ENCODE measurements at places on chromosomes 6 and 20.

- DNase-seq: no peak
Observed at GRCh38 chr6:26220145-26220970, 133.1 kb downstream of the HFE start.

DNA sequence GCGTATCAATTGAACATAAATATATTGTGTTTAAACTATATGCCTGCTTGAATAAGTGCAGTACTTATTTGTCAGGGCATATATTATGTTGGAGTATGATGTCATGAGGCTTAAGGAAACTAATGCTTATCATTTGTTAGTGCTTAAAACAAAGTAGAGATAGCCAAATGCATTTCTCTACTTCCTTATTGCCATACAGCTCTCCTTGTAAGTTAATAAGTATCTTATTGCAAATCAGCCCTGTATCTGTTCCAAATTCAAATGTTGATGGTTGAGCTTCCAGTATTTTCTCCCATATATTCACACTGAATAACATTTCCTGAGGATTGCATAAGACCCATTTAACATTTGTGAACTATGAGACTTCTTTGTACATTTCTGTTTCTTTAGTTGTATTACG is 57.8 kb downstream of the CARMIL1 start:
- no peak for DNase-seq

GRCh38 chr6:44439270-44440045 is 52.0 kb downstream of the CDC5L start:
- DNase-seq: no peak

DNA sequence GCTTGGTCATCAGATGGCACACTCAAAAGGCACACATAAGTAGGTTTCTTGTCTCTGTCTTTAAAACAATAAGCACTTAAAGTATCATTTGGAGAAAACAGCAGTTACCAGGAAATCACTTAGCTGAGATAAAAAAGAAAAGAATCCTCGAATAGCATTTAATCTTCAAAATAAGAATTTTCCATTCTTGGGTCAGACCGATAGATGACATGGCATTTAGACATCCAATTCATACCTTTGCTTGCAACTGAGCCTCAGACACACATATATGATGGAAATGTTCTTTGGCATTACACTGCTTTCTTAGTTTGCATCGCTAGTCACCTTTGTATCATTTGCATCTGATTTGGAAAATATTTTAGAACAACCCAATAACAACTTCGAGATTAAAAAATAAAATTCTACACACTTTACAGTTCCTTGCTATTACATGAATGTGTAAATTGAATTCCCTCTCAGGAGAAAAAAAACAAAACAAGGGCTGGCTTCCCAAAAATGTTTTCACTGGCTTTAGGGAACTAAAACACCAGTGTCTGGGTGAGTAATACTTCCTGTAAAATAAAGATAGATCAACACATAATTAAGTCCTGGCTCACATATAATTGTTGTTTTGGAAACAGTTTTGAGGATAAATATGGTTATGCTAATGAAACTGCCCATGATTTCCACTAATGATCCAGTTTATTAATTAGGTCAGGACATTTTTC is 1.3 kb upstream of the RNF217 start:
- DNase-seq: no peak

GRCh38 chr20:11542645-11543044 is 375.0 kb upstream of the BTBD3 start:
- no peak for DNase-seq

DNA sequence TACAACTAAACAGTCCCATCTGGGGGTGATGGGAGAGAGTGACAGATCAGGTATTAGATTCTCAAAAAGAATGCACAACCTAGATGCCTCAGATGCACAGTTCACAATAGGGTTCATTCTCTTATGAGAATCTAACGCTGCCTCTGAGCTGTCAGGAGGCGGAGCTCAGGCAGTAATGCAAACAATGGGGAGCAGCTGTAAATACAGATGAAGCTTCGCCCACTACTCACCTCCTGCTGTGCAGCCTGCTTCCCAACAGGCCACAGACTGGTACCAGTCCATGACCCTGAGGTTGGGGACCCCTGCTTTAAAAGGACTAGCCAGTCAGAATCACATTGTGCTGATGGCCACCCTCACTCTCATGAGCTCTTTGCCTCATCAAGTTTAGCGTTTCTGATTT is 247.0 kb upstream of the KCNQ5 start:
- DNase-seq: no peak

GRCh38 chr6:124226396-124226795 is 422.7 kb downstream of the NKAIN2 start:
- DNase-seq: no peak

DNA sequence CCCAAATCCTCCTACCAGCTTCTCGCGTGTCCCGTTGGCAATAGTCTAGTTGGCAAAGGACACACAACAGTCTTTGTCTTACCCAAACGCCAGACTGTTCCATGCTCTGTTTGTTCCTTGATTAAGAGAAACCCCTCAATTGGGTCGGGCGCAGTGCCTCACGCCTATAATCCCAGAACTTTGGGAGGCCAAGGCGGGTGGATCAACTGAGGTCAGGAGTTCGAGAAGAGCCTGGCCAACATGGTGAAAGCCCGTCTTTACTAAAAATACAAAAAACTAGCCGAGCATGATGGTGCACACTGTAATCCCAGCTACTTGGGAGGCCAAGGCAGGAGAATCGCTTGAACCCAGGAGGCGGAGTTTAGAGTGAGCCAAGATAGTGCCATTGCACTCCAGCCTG is 153.7 kb downstream of the GRM4 start:
- no peak for DNase-seq

DNA sequence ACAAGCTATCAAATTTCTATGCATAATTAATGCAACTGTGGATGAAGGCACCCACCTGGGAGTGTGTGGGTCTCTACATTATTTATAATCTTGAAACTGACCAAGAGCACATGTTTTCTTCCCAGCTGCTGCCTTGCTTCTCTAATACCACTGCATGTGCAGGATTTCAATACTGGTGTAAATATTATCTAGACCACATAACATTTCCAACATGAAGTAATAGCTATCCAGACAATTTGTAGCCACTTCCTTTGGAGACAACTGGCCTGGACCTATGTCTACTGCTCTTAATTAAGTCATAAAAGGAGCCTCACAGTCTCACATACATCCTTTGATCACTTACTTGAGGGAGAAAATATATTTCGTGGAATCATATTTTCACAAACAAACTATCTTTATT is 180.7 kb downstream of the HIVEP2 start:
- DNase-seq: no peak

All from activated gamma-delta T cell (primary cell).